Kidney tubule cell (primary cell): ENCODE measurements at places on chromosomes 11 and 22.

- peak; percentile 82 for DNase-seq
Observed at GRCh38 chr22:33302049-33302545, 243.9 kb upstream of the SYN3 start.

DNA sequence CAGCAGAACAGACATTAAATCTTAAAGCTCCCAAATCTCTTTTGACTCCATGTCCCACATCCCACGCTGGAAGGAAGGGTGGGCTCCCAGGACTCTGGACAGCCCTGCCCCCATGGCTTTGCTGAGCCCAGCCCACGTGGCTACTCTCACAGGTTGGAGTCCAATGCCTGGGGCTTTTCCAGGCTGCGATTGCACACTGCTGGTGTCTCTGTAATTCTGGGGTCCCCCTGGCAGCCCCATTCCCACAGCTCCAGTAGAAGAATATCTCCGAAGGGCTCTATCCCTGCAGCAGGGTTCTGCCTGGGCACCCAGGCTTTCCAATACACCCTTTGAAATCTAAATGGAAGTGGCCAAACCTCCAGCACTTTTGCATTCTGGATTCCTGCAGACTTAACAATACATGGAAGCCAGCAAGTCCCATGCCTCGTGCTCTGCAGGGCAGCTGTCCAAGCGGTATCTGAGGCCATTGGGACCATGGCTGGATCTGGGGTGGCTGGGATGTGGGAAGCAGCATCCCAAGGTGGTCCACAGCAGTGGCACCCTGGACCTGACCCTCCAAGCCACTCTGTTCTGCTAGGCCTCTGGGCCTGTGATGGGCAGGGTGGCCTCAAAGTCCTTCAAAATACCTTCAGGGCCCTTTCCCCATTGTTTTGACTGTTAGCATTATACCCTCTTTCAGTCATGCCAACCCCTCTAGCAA, 47.9 kb upstream of the TH start:
- DNase-seq: no peak

GRCh38 chr22:31096657-31097279, 10.6 kb downstream of the SELENOM start:
- no peak for DNase-seq

GRCh38 chr22:35400501-35400790, 506 bp downstream of the MCM5 start:
- no peak for DNase-seq

DNA sequence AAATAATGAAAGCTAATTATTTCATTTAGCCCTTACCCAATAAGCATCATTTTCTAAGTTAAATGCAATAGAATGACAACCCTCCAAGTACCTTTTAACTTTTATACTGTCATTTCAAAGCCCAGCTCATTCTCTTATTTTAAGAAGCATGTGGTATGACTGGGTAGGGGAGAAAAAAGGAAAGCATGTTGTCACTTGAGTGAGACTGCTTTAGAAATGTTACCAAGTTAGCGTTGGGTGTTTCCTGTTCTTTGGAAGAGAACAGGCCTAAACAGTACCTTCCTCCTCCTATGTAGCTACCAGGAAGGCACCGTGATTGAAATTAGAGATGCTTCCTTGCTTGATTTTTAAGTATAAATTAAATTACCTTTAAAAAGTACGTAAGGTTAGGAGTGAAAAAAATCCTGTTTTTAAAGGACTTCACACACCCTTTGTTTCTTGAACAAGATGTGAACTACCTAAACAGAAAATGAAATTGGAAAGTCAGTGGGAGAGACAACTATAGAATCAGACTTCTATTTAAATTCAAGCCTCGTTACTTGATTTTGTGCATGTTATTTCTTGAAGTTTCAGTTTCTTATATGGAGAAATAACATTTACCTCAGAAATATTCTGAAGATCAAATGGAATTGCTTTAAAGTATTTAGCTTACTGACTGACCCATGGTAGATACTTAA, 741 bp upstream of the CNTF start:
- no peak for DNase-seq

- peak; percentile 61 for DNase-seq
Observed at GRCh38 chr11:40170078-40170477, 1289.4 kb downstream of the LRRC4C start.

DNA sequence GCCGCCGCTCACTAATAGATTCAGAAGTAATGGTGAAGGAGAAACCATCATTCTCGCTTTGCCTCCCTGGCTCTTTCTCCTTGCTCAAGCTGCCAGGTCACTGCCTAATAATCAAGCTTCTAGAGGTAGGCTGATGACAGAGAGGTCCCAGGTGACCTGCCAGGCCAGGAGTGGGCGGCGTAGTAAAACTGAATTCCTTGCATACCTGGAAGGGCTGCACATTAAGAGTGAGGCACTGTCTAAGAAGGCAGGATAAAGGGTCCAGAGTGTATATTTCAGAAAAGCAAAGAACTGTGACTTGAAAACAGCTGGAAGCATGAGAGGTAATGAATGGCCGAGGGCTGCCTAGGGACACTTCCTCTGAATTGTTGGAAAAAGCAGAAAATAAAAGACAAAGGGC, 4.1 kb downstream of the SYT13 start:
- peak; percentile 84 for DNase-seq

- DNase-seq: no peak
Observed at GRCh38 chr22:31308181-31308580, 15.9 kb upstream of the PIK3IP1 start.

DNA sequence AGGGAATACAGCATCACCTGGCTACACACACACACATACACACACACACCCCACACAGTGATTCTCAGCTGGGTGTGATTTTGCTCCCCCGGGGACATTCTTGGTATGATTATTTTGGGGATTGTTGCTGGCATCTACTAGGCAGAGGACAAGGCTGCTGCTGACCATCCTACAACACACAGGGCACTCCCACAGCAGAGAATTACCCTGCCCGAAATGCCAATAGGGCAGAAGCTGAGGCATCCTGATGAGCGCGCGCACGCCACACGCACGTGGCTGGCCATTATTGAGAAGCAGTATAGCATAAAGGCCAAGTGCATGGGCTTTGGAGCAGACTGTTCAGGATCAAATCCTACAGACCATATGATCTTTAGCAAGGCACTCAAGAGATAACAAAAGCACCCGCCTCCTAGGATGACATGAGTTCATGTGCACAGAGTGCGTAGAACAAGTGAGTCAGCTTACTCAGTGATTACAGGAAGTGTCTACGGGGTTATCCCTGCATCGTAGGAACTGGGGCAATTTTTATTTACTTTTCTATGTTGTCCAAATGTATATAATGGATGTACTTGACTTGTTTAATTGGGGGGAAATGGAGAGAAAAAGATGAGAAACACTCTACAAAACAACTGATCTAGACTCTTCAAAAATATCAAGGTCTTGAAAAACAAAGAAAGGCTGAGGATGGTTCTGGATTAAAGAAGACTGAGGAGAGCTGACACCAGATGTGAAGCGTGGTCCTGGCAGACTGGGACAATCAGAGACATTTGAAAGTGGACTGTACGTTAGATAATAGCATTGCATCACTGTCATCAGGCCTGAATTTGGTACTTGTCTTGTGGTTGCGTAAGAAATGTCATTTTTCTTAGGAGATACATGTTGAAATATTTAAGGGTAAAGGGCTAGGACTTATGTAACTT, 7.2 kb upstream of the EHD1 start:
- DNase-seq: no peak

- peak; percentile 12 for DNase-seq
Observed at GRCh38 chr22:27668828-27669797, 132.4 kb downstream of the MN1 start.

GRCh38 chr11:5280582-5281102, 10.9 kb upstream of the HBE1 start:
- peak; percentile 99 for DNase-seq

GRCh38 chr11:19199048-19199447, 2.7 kb downstream of the CSRP3 start:
- DNase-seq: no peak

- DNase-seq: no peak
Observed at GRCh38 chr11:45300715-45301114, 14.6 kb upstream of the SYT13 start.

DNA sequence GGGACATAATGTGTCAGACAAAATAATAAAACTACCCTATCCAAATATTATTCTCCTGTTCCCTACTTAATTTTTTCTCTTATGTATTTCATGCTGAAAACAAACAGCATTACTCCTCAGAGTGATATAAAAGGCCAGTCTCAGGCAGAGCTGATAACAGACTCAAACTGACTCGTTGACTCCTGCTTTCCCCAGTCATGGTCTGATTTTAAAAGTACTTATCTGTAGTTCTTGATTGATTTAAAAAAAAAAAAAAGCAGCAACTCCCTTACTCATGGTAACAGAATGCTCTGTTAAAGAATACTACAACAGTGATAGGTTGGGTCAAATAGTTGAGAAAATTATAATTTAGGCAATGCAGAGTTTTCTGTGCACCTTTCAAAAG, 90.3 kb upstream of the BARX2 start:
- DNase-seq: no peak

- no peak for DNase-seq
Observed at GRCh38 chr11:45518833-45519535, 146.4 kb downstream of the CHST1 start.

DNA sequence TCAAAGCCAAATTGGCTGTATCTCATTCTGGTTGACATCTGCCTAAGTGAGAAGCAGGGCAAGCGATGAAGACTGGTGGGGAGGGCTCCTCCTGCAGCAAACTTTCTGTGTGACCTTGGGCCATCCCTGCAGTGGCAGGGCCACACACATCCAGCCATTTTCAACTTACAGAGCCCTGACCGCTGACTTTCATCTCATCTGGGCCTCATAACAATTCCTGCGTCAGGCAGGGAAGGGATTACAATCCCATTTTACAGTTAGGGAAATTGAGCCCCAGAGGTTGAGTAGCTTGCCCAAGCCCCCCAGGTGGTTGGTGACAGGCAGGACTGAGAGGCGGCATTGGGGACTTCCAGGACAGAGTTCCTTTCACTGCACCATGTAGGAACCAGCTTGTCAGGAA, 21.9 kb downstream of the TPBGL start:
- no peak for DNase-seq

DNA sequence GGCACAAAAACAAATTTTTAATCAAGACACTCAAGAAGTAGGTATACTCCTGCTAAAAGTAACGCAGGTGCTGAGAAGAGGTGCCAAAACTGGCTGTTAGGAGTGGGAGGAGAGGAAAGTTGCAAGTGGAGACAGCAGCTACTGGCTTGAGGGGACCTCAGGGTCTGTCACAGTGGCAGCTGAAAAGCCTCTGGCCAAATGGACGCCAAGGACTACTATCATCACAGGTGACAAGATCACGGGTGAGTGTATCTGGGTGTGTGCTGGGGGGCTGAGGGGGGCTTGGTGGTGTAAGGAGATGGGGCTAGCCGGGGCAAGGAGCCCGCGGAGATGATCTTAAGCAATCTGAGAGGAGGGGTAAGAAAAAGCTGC, 687 bp downstream of the ZNF202 start:
- peak; percentile 11 for DNase-seq

GRCh38 chr11:132286106-132286505, 915.7 kb downstream of the NTM start:
- DNase-seq: no peak

DNA sequence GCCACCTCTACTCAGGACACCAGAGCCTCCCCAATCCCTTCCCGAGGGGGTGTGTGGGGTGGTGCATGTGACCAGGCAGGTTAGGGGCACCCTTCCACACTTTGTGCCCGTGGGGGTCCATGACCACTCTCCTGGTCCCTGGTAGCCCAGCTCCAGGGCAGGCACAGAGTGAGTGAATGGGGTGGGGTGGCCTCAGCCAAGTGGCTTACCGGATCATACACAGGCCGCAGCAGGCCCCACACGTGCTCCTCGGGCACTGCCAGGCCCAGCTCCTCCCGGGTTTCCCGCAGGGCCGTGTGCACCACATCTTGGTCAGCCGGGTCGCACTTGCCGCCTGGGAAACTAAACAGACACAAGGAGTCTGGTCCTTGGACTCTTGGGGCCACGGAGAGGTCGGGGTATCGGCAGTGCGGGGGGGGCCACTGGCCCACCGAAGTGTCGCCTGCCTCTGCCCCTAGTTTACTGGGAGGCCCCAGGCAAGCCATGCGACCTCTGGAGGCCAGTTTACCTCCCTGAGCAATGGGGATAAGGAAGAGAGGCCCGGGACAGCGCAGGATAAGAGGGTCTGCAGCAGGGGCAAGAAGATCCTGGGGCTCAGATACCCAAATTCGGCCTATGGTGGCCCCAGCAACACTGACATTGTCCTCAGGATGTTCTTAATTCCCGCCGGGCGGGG, 889 bp downstream of the NUDT8 start:
- no peak for DNase-seq
